Activated CD4-positive, alpha-beta T cell treated with anti-CD3 and anti-CD28 coated beads for 4 hours (primary cell): ENCODE measurements at places on chromosomes 5 and 9.
A peak's percentile ranks its signal among the peaks of the same experiment; 100 is the strongest.

- peak; percentile 27 for DNase-seq
Observed at GRCh38 chr9:113682297-113682771, 193.8 kb upstream of the ZNF618 start.

DNA sequence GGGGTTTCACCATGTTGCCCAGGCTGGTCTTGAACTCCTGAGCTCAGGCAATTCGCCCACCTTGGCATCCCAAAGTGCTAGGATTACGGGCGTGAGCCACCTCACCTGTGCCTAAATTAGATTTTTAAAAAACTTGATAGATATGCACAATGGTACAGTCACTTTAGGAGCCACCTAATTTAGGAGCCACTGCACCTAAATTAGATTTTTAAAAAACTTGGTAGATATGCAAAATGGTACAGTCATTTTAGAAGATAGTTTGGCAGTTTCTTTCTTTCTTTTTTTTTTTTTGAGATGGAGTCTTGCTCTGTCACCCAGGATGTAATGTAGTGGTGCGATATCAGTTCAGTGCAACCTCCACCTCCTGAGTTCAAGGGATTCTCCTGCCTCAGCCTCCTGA is 37.8 kb upstream of the PLPP1 start:
- DNase-seq: no peak

DNA sequence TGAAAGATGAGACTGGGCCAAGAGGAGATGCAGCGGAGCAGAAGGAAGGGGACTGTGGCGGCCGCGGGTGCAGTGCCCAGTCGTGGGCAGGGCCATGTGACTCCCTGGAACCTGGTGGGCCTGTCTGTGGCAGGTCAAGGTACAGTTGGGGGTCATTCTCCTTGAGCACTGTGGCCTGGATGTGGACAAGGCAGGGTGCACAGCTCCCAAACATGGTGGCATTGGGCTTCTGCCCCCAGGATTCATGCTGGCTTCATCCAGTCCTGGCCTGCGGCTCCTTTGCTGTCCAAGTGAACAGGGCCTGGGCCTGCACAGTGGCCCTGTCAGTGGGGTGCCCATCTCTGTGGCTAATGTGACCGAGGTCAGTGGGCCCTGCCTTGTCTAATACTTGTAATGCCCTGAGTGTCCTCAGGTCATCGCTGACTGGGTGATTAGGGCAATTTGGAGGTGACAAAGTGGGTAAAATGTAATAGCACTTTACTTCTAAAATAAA is 39.9 kb downstream of the CEP72 start:
- DNase-seq: no peak

GRCh38 chr5:74625742-74626241 is 14.7 kb downstream of the ENC1 start:
- no peak for DNase-seq

DNA sequence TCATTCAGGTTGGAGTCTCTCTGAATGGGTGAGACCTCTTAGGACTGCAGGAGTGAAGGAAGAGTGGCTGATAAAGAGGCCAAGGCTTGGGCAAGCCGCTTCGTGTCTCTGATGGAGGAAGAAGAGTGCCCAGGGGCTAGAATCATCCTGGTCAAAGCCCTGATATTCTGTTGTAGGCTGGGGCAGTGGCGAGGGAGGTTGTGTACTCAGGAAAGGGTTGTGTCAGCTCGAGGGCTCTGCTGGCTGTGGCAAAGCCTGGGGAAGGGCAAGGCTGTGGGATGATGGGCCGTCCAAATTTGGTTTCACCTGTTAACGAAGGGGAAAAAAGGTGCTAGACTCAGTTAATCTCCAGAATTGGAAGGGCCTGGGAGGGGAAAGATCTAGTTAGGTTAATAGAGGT is 2.4 kb upstream of the TRMT10B start:
- no peak for DNase-seq
